Cerebellum (tissue), 4 donors: ENCODE measurements at places on chromosomes 1 and 21. TPM values are rescaled to one million over a fixed set of nuclear protein-coding genes. Genes with fewer than 3 reads are reported as not detected.

The TEDDM1 gene
- total RNA-seq = not detected

The RIPPLY3 gene
- 0.73 TPM for total RNA-seq

The C8A gene
- not detected for total RNA-seq

The HSPA6 gene
- 0.27 TPM for total RNA-seq

The KCND3 gene
- total RNA-seq = 34.1 TPM

The OR6K3 gene
- total RNA-seq = not detected

DNA sequence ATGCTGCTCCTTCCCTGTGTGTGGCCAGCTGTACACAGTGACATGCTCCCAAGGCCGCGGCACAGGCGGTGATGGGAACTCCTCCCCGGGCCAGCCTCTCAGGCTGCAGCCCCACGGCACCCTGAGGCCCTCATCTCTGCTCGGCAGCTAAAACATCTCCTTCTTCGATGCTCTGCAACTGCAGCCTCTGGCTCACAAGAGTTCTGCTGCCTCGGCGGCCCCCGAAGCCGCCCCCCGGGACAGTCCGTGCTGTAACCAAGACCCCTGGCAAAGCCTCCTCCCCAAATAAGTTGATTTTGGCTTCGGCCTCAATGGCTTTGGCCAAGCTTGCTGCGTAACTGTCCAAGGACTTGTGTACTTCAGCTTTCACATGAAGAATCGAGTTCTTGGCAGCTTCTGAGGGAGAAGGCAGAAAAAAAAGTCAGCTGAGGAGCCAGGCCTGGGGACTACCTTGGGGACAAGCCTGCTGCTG lies 51.3 kb downstream of the GPR161 start:
- DNase-seq = no peak

GRCh38 chr1:58836408-58836807 lies 52.6 kb upstream of the JUN start:
- DNase-seq = no peak

DNA sequence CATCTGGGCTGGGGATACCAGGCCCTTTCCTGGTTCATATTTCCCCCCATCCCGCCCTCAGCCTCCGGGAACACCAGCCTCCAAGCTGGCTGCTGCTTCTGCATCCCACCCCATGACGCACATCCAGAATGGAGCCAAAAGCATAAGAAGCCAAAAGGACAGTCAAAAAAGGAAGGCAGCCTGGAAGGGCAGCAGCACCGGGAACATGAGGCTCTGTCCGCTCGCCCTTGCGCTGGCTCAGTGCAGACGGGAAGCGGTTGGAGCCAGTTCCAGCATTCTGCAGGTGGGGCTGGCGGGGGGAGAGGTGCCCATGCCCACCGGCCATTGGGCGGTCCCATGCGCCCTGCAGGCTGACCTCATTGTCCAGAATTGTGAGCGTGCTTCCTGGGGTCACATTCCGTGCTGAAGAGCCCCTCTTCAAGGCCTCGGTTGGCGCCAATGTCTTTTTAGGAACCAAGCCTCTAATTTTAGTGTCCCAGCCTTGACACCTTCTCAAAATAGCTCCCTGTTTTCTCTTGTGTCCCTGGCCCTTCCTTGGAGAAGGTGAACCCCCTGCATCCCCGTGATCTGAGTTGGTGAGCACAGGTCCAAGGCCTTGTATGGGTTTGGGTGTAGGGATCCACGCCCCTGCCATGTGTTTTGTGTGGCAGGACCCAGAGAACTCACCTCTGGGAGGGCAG lies 28.4 kb upstream of the NPPB start:
- DNase-seq = no peak

DNA sequence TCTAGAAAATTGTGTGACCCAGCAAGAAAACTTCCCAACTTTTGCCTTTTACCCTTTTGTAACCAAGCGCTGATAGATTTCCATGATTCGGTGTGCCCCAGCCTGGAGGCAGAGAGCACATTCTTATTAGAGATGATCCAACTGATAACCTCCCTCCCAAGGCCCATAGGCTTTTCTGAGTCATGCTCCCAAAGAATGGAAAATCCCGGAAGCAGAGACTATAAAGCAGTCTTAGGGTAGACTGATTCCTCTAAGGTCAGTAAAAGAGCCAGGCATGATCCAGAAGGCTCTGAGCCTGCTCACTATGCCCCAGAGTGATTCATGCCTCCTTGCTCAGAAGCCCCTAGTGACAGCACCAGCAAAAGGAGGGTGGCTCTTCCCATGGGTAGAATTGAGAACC lies 4.3 kb downstream of the CAMK1G start:
- no peak for DNase-seq

DNA sequence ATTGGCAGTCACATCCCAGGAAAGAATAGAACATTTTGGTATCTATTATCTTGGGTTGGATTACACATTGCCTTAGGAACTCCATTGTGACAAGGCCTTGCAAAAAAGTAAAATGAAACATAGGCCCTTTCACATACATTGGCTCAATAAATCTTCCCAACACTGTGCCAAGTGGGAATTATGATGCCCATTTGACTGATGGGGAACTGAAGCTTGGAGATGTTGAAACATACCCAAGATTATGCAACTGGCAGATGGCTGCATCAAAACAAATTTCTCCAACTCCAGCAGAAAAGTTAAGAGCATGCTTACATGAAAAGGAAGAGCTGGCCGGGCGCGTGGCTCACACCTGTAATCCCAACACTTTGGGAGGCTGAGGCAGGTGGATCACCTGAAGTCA lies 26.9 kb downstream of the PLEKHO1 start:
- no peak for DNase-seq

GRCh38 chr1:225343618-225344017 lies 84.2 kb downstream of the LBR start:
- no peak for DNase-seq

DNA sequence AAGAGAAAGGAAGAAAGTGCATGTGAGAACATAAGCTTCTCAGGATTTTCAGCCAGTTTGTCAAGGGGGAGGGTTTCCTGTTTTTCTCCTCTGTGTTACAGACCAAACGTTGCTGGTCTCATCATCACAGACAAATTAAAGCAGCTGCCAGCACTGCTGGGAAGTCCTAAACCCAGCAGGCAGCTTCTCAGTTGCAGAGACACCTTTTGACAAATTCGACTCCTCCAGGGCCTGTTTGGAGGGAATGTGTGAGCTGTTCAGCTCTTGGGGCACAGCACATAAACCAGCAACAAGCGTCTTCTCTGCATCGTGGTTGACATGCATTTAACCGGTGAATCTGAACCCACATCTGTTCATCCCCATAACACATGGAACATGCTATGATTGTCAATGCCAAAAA lies 454.6 kb upstream of the RUNX1 start:
- DNase-seq = no peak

GRCh38 chr1:239322369-239322768 lies 64.0 kb upstream of the CHRM3 start:
- DNase-seq = no peak

- DNase-seq = no peak
Observed at GRCh38 chr1:154418062-154418921, 13.1 kb downstream of the IL6R start.

GRCh38 chr1:88399690-88400089 lies 284.4 kb upstream of the PKN2 start:
- DNase-seq = no peak

GRCh38 chr1:175073061-175073460 lies 5.4 kb downstream of the TNN start:
- DNase-seq = no peak

- DNase-seq = no peak
Observed at GRCh38 chr1:179921981-179922872, 32.4 kb upstream of the CEP350 start.

- no peak for DNase-seq
Observed at GRCh38 chr1:199545780-199546179, 481.7 kb upstream of the NR5A2 start.

- no peak for DNase-seq
Observed at GRCh38 chr1:179754041-179754624, 11.0 kb downstream of the FAM163A start.

GRCh38 chr1:202568826-202569225 lies 141.4 kb downstream of the SYT2 start:
- DNase-seq = no peak

DNA sequence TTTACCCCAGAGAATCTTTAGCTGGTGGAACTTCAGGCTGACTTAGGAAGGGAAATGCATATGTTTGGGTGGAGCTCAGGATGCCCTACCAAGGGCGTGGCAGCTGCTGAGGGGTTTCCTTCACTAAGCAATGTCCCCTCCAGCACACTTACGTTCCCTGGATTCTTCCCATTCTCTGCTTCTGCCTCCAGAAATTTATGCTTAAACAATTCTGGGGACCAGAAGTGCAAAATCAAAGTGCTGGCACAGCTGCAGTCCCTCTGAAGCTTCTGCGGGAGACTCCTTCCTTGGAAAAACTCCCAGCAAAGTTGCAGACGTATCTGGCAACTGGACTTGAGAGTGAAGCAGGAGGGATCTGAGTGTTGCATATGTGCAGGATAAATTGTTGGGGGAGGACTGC lies 402.8 kb downstream of the PCP4 start:
- no peak for DNase-seq
